ENCODE measurements at places on chromosomes 3 and 15. TPM values are rescaled to one million over a fixed set of nuclear protein-coding genes. Genes with fewer than 3 reads are reported as not detected.

- no peak for DNase-seq
Observed at GRCh38 chr3:151236736-151237135, 33.7 kb upstream of the GPR171 start.

DNA sequence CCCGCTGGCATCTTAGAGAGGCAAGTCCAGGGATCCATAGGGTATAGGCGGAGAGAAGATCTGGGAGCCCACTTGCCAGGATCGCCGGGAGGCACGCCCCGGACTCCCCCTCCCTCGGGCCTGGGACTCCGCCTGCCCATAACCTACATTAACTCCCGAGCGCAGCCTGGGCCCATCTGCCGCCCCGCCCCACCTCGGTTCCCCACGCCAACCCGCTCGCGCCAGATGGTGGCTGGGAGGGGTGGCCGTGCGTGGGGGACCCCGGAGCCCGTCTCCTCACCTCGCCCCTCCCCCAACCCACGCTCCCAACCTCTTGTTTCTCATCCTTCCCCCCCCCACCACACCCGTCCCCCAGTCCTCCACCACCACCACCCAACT, 1.7 kb upstream of the DLL4 start:
- DNase-seq: no peak

DNA sequence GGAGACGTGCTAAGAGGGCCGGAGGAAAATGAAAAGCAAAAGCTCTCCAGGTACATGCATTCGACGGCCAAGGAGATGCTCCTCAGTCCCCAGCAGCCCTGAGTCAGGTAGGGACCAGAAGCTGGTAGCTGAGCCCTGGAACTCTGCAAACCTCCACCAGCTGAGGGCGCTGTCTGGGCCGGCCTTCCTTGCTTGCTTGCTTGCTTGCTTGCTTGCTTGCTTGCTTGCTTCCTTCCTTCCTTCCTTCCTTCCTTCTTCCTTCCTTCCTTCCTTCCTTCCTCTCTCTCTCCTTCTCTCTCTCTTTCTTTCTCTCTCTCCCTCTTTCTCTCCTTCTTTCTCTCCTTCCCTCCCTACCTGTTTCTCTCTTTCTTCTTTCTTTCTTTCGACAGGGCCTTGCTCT, 94.6 kb upstream of the RASGRF1 start:
- no peak for DNase-seq

- no peak for DNase-seq
Observed at GRCh38 chr3:137988152-137988551, 21.8 kb upstream of the CLDN18 start.

DNA sequence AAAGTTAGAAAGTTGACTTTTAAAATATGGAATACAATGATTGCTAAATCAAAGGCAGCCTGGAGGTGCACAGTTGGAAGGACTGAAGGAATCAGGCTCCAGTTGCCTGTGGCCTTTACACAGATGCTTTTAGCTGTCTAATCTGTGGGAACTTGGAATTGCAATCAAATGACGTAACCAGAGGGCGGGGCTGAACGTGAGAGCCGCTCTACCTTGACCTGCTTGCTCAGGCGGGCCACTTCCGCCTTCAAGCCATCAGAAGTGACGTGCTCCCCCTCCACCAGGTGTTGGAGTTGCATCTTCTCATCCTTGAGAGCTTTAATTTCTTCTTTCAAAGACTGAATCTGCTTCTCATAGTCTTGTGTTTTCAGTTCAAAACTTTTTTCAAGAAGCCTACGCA, 37.7 kb upstream of the GNB5 start:
- DNase-seq: no peak

CAV3 gene
- not detected for total RNA-seq
